Stimulated activated CD8-positive, alpha-beta memory T cell treated with anti-CD3 and anti-CD28 coated beads, Interleukin-2, amount 100 ng/mL, for 1 hour (primary cell): ENCODE measurements at places on chromosomes 12 and 14.
A peak's percentile ranks its signal among the peaks of the same experiment; 100 is the strongest.

DNA sequence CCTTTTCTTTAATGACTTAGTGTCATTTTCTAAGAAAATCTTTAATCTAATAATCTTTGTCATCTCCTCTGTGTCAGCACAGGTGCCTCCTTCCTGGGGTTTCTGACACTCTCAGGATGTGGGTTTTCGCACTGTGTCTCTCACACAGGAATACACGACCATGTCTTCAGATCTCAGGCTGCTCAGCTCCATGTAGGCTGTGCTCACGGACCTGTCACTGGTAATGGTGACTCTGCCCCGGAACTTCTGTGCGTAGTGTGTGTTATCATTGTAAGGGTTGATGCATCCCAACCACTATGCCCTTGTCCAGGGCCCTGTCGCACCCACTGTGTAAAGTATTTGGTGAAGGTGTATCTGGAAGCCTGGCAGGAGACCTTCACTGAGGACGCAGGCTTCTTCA, 647.8 kb downstream of the TMEM121 start:
- DNase-seq: peak; percentile 13

DNA sequence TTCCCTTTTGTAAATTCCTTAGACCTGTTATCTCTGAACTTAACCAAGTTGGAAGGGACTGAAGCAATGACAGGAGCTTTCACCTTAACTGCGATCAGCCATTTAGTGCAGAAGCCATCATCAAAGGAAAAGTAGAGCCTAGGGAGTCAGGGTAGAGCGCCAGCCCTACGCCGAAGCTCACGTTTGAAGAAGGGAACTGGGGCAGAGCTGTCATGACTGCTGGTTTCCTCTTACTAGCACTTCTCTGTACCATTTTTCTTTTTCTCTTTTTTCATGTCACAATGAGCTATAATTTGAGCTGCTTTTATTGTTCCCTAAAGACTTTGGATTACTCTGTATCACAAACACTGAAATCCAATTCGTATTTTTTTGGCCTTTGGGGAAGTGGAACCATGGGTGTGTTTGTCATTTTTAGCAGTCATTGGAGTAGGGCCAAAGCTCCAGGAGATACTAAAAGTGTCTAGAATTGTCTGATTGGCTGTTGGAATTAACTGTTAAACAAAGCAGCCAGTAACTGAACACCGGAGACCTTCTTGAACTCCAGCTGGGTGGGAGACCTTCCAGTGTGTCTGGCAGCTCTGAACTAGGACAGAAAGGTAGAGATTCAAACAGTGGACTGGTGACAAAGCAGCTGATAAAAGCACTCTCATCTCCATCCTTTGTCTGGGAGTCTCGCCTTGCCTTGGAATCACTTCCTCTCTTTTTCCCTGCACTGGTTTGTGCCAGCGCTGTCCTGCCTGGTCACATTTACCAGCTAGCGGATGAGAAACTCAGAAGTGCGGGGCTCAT, 9.1 kb downstream of the MTRFR start:
- no peak for DNase-seq

- DNase-seq: no peak
Measured at GRCh38 chr14:51487848-51488247, 163.9 kb upstream of the FRMD6 start.

GRCh38 chr14:64109819-64110554, 184.2 kb downstream of the ESR2 start:
- no peak for DNase-seq

DNA sequence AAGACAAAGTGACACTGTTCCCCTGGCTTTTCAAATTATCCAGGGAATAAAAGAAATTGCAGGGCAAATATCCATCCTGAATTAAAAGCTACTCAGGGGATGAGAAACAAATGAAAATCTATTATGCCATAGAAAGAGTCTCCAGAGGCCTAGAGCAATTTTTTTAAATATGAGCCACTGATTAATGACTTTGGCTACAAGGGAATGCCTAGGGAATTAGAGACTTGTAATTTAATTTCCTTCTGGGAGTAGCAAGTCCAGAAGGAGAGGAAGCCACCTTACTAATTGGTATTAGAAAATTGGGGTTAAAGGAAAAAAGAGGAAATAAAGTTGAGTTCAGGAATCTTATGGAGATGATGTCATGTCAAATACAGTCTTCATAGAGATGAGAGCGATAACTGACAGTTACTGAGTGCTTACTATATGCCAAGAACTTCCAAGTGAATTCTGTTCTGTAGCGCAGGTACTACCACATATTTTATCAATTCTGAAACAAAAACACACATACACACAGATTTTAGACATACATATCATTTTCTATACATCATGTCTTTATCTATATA, 304.4 kb downstream of the DUSP6 start:
- DNase-seq: no peak

DNA sequence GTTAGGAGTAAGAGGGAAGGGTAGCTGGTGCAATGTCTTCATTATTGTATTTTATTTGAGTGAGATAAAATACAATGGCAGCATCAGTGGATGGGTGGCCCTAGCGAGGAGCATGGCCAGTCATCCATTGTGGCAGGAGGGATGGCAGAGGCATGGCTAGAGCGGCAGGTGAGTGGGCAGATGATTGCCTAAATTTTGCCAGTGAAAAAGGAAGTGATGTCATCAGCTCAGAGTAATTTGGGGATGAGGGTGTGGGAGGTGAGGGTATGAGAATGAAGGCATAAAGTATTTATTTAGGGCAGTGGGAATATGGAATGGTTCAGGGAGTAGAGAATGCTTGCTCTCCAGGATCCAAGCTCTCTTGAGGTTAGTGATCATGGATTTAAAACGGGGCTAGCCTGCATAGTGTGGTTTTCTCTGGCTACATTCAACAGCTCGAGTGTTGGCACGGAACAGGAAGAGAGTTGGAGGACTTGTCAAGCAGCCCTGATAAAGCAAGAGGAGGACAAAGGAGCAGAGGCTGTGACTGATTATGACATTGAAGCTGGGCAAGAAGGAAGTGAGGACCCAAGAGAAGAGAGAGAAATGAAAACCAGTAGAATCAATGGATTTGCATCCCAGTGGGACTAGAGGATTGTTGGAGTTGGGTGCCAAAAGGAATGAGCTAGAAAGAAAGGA, 18.7 kb upstream of the SERPINA6 start:
- DNase-seq: no peak

GRCh38 chr12:26786491-26786864, 46.5 kb downstream of the ITPR2 start:
- no peak for DNase-seq

DNA sequence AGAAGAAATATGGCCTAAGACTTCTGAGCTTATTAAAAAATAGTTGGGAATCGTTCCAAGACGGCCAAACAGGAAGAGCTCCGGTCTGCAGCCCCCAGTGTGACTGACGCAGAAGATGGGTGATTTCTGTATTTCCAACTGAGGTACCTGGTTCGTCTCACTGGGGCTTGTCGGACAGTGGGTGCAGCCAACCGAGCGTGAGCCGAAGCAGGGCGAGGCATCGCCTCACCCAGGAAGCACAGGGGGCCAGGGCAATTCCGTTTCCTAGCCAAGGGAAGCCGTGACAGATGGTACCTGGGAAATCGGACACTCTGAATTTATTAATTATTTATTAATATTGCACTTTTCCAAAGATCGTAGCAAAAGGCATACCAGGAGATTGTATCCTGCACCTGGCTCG, 857.8 kb downstream of the C12orf50 start:
- DNase-seq: no peak

DNA sequence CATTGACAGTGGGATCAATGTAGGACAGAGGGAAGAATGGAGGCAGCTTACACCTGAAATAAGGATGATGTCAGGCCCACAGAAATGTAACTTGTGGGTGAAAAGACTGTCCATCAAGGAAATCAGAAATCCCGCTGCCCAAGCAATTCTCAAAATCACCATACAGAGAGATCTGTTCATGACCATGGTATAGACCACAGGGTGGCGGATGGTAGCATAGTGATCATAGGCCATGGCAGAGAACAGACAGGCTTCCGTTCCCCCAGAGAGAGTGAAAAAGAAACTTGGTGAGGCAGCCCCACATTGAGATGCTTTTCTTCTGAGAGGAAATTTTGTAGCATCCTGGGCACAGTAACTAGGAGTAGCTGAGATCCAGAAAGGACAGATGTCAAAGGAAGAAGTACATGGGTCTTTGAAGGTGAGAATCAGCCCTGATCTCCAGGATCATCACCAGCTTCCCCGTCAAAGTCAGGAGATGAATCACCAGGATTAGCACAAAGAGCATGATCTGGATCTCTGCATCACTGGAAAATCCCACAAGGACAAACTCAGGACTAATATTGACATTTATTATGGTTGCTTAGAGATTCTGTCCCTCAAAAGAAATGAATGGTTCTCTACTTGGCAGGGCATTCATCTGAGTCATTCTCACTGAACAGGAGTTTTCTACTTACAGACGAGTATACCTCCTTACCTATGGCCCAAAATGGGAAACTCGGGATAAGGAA, 5.5 kb upstream of the ZNF641 start:
- no peak for DNase-seq

DNA sequence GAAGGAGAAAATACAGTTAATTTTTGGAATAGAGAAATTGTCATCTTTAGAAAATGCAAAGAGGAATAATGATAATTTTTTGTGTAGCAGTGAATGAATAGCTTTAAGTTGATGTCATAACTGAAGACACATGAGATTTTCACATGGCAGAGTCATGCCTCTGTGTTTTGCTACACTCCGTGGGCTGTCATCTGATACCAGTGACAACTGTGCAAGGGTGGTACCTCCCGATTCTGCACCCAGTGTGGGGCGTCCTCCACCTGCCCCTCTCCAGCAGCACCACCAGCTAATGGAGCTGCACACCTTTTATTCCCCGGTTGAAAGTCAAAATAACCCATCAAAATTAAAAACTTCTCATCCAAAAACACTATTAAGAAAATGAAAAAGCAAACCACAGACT, 47.2 kb downstream of the ANKRD9 start:
- no peak for DNase-seq

GRCh38 chr14:68459480-68460136, 333.3 kb downstream of the ZFP36L1 start:
- DNase-seq: no peak

GRCh38 chr12:62082448-62082847, 177.8 kb upstream of the USP15 start:
- DNase-seq: no peak

- DNase-seq: no peak
Measured at GRCh38 chr12:124745891-124746570, 117.6 kb downstream of the SCARB1 start.

GRCh38 chr14:51963286-51963685, 26.1 kb upstream of the RTRAF start:
- DNase-seq: no peak

DNA sequence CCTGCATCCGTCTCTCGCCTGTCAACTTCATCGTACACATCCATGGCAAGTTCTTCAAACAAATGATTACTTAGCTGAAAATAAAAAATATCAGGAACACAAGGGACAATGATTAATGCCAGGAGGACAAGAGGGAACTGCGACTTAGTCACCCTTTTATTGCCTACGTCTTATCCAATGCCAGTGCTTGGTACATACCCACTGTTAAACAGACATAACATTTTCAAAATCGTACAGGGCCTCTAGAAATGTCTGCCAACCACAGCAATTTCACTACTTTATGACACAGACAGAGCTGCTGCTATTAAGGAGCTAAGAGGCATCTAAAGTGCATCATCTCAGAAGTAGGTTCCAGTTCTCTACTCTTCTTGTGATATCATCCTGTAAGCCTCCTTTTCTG, 34.6 kb downstream of the GIT2 start:
- DNase-seq: no peak

DNA sequence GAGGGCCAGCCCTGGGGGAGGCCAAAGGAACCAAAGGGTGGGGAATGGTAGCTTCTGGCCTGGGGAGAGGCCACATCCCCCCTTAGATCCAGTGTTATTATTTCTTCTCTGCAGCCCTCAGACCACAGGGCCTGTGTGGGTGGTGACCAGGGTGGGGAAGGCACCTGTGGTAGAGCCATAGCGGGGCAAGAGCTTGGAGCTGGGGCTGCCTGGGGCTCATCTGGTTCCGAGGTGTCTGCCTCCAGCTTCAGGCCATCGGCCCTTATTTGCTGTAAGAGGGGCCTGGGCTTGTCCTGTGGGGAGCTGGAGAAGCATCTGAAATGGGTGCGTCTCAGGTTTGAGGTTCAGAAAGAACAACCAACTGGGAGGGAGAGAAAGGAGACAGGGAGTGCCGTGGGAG, 2.1 kb upstream of the B3GNT4 start:
- no peak for DNase-seq

DNA sequence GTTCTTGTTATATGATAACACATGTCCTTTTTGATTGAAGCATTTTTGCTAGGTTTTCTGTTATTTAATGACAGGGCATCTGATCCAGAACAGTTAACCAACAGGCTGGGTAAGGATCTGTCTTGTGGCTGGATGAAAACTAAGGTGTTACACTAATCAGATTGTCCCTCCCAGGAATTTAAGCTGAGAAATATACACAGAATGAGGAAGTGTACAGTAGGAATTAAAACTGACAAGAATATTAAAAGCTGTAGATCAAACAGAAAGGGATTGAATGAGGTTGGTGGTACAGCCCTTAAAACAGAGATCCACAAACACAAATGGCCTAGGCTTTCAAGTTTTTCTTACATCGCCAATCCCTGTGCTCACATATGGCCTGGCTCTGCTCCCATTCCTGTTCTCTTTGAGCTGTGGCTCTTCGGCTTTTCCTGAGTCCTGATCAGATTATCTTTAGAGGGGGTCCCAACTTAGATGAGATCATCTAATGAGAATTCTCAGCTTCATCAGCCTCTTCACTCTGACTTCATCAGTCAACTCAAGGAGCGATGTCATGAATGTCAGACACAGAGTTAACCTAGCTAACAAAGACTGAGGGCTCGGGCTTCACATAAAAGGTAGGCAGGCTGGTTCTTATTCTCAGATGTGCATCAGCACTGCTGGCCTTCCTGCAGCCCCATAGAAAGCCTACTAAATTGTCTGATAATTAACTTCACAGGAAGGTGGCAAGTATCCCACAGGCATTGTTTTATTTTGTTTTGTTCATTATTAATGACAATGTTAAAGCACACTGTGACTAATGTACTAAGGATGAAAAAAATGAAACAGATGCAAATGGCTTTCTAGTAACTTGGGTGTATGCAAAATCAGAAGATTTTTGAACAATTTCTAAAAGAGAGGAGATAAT, 11.4 kb downstream of the PYGL start:
- DNase-seq: no peak

DNA sequence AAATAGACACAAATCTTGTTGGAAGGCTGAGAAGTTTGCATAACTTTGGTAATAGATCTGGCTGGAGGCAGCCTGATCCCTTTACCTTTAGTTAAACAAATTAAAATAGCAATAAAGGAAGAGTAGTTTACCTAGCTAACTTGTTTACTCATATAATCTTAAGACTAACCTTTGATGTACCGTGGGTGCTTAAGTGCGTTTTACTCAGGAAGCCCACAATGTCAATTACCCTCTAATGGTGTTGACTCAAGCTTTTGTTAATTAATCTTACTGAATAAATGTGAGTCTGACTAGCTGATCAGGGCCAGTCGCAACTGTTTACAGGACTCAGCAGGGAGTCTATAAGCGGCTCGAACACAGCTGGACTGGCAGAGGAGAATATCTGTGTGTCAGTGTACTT, 51.5 kb downstream of the FAR2 start:
- DNase-seq: no peak
